ENCODE measurements at places on chromosomes 16 and 17. TPM values are rescaled to one million over a fixed set of nuclear protein-coding genes. Genes with fewer than 3 reads are reported as not detected.

Gene KRT33A
- total RNA-seq: not detected

Gene KRT17
- 3.7 TPM for total RNA-seq

Gene CSHL1
- total RNA-seq: not detected

Gene HSD17B2
- not detected for total RNA-seq

Gene C1QTNF8
- not detected for total RNA-seq

Gene FZD2
- total RNA-seq: 44.7 TPM

Gene NUTF2
- 200 TPM for total RNA-seq
